ENCODE measurements at places on chromosomes 7 and 10.

DNA sequence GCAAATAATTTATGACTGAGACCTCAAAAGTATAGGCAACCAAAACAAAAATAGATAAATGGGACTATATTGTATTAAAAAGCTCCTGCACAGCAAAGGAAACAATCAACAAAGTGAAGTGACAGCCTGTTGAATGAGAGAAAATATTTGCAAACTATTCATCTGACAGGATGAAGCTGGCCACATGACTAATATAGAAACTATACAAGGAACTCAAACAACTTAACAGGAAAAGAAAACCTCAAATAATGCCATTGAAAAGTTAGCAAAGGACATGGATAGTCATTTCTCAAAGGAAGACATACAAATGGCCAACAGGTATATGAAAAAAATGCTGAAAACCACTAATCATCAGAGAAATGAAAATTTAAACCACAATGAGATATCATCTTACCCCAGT is 245.1 kb downstream of the STK31 start:
- DNase-seq = no peak

DNA sequence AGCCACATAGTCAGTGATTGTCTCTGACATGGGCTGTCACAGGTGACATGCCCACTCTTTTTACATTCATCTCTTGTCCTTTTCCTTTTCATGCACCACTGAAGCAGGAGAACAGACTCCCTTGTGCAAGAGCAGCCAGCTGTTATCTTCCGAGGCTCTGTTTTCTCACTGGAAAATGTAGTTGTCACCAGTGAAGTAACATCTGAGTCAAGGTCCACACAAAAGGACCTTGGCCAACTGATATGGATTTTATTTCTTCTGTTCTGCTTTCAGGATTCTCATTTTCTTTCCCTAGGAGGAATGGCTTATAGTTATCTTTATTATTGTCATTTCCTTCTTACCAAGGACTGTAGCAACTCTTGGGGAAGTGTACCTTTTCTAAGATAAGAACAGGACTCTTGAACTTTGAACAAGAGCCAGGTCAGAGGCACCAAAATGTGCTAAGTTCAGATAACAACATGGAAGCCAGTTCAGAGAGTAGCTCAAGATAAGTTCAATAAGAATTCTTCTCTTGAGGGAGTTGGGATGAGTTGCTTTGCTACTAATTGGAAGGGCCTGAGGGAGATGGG is 22.7 kb downstream of the AVPI1 start:
- DNase-seq = no peak

- DNase-seq = no peak
Measured at GRCh38 chr7:121286186-121286585, 42.6 kb upstream of the WNT16 start.

DNA sequence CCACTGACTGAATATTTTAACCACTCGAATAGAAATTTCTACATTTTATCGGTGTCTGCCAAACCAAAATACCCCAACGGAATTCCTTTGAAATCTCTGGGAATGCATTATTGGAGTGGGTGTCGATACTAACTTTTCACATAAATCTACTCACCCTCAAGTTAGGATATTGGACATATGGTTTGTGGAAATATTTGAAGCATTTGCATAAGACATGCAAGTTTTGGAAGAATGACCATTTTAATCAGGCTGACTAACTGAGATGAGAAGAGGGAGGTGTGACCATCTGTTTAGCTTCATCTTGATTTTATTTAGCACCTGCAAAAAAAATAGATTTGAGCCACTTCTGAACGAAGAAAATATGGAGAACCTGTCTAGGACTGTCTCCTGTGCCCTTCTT is 61.2 kb downstream of the KLF6 start:
- no peak for DNase-seq

- no peak for DNase-seq
Measured at GRCh38 chr10:24645784-24646183, 77.9 kb downstream of the ARHGAP21 start.
